ENCODE measurements at places on chromosomes 1 and 21. TPM values are rescaled to one million over a fixed set of nuclear protein-coding genes. Genes with fewer than 3 reads are reported as not detected.
A peak's percentile ranks its signal among the peaks of the same experiment; 100 is the strongest.

The TTLL7 gene
- total RNA-seq, result 8.4 TPM

DNA sequence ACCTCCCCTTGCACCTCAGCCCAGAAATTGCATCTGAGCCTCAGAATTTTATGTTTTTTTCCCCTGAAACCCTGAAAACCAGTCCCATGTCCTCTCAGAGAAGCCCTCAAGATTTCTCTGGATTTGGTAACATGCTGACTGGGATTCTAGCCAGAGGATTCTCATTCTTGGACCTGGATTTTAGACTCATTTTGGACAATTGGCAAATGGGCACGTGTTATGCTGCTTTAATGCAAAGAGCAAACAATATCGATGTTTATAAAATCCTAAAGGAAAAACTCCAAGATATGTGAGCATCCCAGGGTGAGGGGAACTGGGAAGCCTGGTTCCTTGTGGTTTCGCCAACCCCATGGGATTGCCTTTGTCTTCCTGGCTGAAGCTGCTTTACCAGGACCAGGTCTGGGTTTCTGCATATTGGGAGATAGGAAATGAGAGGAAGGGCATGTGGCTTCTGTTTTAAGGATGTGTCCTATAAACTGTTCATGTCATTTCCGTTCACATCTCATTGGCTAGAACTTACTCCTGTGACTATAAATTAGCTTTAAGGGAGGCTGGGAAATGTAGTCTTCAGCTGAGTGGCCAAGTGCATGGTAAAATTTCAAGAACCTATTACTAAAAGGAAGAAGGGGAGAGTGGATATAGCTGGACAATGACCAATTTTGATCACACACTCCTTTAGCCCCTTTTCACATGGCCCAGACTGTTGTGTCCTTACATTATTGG is 27.2 kb upstream of the BCL10 start:
- DNase-seq, result no peak

DNA sequence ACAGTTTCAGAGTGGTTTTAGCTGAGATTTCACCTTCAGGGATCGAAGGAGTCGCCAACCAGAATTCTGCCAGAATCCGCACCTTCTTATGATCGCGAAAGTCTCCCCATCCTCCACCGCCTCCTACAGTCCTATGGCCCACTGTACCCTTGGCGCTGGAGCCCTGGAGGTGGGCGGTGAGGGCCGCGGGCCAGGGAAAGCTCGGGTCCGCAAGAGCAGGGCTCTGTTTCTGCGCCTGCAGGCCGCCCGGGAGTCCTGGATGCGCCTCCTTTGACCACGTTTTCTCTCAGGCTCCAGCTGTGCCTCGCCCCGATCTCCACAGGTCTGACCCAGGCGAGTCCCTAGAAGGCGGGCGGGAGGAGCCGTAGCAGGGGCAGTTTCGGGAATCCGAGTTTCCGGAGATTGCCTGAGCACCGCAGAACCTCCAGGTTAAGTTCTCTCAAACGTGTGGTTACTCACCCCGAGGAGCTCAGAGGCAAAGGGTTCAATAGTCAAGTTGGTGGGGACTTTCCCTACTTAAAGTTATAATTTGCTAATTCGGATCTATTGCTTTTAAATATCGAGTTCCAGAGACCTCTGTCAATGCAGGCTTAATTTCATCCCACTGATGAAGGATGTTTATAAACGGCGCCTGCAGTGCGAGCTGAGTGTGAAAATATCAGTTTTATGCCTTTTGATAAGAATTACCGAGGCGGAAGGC is 3.2 kb upstream of the LHX8 start:
- no peak for DNase-seq

DNA sequence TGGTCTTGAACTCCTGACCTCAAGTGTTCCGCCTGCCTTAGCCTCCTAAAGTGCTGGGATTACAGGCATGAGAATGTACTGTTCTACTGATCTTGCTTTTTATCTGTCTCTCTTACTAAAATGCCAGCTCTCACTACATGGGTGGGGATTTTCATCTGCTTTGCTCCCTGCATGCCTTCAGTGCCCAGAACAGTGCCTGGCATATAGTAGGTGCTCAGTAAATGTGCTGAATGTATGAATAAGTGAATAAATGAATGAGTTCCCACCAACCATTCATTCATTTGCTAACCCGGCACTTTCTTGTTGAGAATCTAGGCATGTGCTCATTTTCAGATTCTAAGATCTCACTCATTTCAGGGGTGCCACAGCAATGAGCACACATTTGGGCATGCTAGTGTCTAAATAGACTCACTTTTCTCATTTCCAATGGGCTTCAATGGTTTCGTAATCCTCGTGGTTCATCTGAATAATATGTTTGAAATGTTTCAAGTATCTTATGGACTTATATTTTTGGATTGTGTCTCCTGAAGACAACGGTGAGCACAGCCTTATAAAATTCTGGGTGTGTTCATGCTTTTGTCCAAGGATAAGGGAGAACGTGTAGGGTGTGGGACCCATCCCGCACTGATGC is 7.6 kb downstream of the DHRS3 start:
- DNase-seq, result peak; percentile 52

DNA sequence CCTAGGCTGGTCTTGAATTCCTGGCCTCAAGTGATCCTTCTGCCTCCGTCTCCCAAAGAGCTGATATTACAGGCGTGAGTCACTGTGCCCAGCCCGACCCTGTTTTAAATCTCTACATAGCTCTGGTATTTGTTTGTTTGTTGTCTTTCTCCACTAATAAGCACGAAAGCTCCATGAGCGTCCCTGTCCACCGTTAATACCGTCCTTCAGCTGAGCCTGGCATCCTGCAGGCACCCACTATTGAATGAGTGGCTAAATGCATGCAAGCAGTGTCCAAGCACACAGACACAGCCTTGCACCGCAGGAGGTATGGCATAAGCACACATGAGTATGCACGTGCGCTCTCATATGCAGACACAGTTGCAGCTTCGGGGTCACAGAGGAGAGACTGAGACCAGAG is 4.5 kb upstream of the COL16A1 start:
- DNase-seq, result peak; percentile 32
